Stimulated activated CD4-positive, alpha-beta T cell treated with anti-CD3 and anti-CD28 coated beads, TNF-alpha, amount 100 ng/mL, for 1 hour (primary cell): ENCODE measurements at places on chromosomes 16 and 17.

DNA sequence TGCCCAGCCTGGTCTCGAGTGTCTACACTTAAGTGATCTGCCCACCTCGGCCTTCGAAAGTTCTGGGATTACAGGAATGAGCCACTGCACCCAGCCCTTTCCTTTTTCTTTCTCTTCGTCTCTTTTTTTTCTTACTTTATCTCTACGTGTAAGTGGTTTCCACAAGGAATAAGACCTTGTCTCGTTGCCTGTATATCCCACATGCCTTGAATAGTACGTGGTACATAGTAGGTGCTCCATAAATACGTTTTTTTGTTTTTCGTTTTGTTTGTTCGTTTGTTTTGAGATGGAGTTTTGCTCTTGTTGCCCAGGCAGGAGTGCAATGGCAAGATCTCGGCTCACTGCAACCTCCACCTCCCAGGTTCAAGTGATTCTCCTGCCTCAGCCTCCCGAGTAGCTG, 86.0 kb downstream of the YPEL2 start:
- no peak for DNase-seq

DNA sequence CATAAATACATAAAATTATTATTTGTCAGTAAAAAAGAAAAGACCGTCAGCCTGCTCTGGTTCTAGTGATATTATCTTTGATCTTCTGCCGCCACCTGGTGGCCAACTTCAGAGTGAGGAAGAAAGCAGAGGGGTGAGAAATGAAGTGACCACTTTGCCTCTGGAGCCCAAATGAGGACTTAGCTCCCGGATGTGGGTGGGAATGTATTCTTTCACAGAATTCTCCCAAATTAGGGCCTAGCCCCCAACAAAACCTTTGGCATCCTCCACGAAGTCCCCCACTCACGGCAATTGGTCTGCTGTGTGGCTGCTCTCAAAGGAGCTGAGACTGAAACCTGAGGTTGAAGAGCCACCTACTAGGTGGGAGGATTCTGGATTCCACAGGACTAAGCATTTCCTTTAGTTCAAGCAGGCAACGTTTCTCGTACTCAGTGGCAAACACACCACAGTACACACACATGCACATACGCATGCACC, 4.9 kb upstream of the ZNF267 start:
- peak; percentile 62 for DNase-seq

DNA sequence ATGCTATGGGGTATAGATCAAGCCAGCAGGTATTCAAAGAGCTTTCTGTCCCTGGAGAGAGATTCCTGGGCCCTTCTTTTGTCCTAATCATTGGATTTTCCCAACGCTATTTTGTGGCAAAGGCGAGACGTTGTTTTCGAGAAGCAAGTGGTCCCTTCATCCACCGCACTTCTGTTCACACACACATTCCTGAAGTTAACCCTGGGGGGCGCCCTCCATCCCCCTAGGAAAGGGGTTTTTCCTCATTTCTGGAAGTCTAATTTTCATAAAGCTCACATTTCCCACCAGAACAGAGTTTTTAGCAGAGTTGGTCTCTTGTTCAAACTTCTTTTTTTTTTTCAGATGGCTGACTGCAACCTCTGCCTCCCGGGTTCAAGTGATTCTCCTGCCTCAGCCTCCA, 11.9 kb downstream of the SCGB1C2 start:
- no peak for DNase-seq

DNA sequence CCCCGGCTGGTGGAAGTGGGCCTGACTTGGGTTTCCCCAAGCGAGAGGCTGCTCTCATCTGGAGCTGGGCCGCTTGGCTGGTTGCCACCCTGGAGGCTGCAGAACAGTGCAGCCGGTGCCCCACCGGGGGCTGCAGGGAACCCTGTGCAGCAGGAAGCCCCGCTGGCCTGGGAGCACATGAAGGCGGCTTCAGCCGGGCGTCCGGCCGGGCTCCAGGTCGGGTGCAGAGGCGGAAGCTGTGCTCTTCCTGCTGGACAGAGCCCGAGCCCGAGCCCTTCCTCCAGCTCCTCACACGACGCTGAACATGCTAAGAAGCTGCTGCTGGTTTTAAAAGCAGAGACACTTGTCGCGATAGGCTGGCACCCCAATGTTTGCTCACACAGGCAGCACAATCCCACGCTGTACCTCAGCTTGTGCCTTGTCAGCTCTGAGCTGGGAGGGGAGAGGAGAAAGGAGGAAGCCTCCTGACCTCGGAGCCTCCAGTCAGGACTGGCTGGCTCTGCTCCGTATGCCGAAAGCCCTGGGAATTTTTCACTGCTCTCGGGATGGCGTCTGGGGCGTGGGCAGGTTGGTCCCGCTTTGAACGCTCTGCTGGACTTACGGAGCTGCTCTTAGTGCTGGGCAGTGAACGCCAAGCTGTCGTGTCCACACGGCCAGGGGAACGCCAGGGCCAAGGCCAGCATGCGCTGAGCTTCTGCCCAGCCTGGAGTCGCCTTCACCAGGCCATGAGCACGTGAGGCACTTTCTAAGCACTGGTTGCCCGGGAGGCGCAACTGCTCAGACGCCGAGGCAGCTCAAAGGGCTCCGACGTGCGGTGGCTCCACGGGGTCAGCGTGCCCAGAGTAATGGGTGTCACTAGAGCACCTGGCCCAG, 8.8 kb downstream of the CDK5R1 start:
- DNase-seq: no peak

- DNase-seq: no peak
Observed at GRCh38 chr17:79006046-79006445, 3.5 kb downstream of the CANT1 start.

DNA sequence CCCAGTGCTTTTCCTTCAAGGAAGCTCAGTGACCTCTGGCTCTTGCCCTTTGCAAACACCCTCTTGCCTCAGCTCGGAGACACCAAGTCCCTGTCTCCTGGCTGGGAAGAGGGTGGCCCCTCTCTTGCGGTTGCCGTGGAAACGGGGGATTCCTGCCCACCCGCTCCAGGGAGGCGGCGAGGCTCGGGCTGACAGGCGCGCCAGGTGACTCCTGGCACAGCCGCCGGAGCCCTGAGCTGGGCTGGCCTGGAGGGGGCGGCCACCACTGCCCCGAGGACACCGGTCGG, 71.4 kb downstream of the ABR start:
- DNase-seq: no peak

- DNase-seq: no peak
Observed at GRCh38 chr16:87274794-87275193, 42.4 kb downstream of the C16orf95 start.

- DNase-seq: peak; percentile 53
Observed at GRCh38 chr17:63998050-63998720, at the start of gene PRR29. TSS of gene PRR29 (plus strand) at chr17:63998351. CDS start at chr17:63998365, 14 bp downstream.

DNA sequence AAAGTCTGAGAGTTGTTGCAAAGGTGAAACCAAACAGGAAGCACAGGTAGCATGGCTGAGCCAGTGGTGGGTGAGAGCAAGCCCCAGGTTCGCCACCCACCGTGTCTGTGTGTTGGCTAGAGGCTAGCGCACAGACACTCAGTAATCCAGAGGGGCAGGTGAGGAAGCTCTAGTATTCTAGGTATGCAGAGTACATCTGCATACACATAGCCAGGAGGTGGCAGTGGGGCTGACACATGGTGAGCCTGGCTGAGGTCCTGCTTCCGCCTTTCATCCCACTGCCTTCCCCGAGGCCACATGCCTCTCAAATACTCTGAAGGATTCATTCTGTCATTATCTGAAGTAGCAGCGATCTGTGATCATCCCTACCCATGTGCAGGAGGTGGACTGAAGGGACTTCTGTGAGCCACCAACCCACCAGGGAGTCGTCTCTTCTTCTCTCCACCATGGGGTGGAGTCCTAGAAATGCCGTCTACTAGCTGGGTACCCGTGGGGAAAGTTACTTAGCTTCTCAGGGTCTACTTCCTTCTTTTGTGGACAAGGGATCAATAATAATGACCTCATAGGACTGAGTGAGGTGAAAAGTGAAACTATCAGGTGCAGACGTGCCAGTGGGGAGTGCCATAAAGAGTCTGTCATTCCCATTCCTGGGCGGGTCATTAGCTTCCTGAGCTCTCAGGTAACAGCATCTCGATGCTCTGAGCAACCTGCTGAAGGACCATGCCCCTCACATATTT, 36.0 kb upstream of the ICAM2 start:
- no peak for DNase-seq

GRCh38 chr17:61404913-61405685, 5.5 kb downstream of the TBX2 start:
- no peak for DNase-seq

GRCh38 chr16:21626659-21627277, 25.6 kb downstream of the IGSF6 start:
- no peak for DNase-seq
